ENCODE measurements at places on chromosomes 5 and 9.

DNA sequence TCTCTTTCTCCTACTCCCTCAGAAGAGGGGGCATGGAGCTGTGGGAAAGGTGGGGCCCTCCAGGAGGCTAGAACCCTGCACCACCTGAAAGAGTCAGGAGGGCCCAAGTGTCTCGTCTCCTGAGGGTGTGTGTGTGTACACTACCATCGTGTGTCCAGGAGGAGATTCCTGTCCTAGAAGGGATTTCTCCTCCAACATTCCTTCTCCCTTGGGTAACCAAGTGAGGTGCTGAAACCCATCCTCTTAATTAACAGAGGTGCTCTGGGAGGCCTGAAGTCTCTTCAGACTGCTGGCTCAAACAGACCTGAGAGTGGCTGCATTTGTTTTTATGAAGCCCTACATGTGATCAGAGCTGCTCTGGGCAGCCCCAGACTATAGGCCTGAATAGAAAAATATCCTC, 61.1 kb upstream of the FAM169A start:
- DNase-seq, result no peak

- no peak for DNase-seq
These were observed 46.7 kb upstream of the UBQLN1 start for GRCh38 chr9:83754383-83754977.

GRCh38 chr9:82260691-82261090, 272.1 kb downstream of the SPATA31D1 start:
- no peak for DNase-seq

DNA sequence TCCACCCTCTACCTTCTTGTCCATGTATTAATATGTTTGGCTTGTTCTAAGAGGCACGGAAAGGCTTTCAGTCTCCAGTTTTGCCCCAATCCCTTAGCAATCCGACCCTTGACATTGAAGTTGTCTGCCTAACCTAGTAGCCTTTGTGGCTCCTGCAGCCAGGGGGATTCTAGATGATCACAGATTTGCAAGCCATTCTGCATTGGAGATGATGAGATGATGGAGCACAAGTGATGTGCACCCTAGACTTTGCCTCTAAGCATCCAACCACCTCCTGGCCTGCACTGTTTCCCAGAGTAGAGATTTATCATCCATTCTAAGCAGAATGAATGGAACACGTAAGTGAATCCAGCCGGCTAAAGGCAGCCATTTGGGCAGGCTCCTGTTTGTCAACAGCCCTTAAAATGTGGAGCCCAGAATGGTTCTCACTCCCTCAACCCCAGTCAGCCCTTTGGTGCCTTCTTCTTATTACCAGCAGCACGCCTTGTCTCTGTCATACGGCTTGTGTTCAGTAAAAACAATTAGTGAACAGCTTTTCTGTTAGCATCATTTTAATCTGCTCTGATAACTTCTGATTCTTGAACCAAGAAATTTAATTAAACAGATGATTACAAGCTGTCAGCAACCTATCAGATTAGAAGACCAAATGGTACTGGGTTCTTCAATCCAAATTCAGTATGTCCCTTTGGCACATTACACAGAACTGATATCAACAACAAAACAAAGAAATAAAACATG, 5.7 kb upstream of the TRAF1 start:
- DNase-seq, result no peak

DNA sequence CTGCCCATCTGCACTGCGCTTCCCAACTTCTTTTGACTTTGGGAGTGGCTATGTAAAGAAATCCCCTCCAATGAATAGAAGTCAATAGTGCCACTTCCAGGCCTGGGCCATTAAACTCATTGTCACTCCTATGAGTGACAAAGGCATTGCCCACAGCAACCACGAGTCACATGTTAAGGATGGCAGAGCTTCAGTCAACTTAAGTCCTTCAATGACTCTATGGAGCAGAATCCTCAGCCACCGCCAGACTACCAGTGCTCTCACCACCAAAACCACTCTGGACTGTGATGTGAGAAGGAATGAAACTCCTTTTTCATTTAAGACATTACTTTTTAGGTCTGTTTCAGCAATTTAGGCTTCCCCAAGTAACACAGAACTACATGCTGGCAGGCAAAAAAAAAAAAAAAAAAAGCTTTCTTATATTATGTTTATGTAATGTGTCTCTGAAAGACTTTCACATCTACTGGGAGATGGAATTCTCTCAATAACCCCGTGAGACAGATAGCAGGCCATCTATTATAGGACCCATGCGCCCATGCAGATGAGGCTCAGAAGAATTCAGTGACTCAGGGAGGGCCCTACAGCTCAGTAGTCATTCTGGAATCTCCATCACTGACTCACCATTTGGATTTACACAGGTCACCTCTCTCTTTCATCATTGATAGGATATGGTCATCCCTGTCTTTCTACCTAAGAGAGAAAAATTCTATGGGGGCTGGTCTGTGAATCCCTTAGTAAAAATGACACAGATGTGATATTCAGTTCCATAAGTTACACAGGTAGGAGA, 180.5 kb downstream of the CEMIP2 start:
- peak; percentile 69 for DNase-seq

- DNase-seq, result peak; percentile 84
These were observed 118.2 kb downstream of the KLHL3 start for GRCh38 chr5:137617528-137618205.

DNA sequence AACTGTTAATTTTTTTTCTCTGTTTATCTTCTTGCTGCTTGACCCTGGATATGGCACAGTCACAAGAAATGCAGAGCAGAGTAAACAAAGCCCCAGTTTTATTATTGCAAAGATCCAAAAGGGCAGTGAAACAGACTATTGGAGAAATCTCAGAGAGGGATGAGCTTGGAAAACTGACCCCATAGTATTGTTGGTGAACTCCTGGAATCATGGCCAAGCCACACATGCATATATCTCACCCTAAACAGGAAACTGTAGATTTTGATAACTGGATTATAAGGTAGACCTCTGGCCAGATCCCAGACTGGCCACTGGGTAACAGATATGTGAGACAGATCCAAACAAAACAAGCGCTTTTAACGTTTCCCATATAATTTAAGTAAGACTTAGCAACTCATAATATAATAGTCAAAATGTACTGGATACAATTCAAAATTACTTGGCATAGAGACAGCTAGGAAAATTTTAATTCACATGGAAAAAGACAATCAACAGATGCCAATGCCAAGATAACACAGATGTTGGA, 263.5 kb upstream of the SEMA6A start:
- no peak for DNase-seq
